ENCODE measurements at places on chromosomes 7 and 10. TPM values are rescaled to one million over a fixed set of nuclear protein-coding genes. Genes with fewer than 3 reads are reported as not detected.

GRCh38 chr10:131746241-131746711 is 154.5 kb upstream of the PPP2R2D start:
- no peak for DNase-seq
- no peaks in the 10 kb centered on the region for H3K4me1 ChIP-seq
- H3K27ac ChIP-seq = no peak overlapping the region
- no peaks in the 10 kb centered on the region for H3K27me3 ChIP-seq
- no peaks in the 10 kb centered on the region for H3K36me3 ChIP-seq

- no peak for DNase-seq
- H3K4me1 ChIP-seq = peaks cover 52% of the 10 kb centered on the region
- no peak overlapping the region for H3K4me3 ChIP-seq
- peak overlapping the region; percentile 15 for H3K27ac ChIP-seq
- no peaks in the 10 kb centered on the region for H3K27me3 ChIP-seq
- peaks cover 78% of the 10 kb centered on the region for H3K36me3 ChIP-seq
Measured at GRCh38 chr10:28566458-28567015, 33.6 kb downstream of the WAC start.

DNA sequence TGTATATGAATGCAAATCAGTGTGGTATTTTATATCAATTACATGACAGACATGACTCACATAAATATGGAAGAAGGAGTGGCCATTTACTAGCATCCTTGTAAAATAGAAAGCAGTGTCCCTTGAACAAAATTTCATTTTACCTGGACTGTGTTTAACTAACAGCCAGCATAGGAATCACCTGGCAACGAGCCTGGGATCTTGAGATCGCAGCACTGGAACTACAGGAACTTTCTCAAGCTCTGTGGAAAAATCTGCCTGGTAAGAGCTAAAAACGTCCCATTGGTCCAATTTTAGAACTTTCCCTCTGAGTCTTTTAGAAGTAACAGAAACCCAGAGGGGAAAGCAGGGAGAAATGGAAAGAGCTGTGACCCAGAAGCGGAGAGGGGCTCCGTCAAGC is 68.9 kb upstream of the AMPH start:
- no peak for DNase-seq
- H3K4me3 ChIP-seq = no peak overlapping the region
- no peak overlapping the region for H3K27ac ChIP-seq
- no peaks in the 10 kb centered on the region for H3K4me1 ChIP-seq
- H3K36me3 ChIP-seq = no peaks in the 10 kb centered on the region
- no peaks in the 10 kb centered on the region for H3K27me3 ChIP-seq

DNA sequence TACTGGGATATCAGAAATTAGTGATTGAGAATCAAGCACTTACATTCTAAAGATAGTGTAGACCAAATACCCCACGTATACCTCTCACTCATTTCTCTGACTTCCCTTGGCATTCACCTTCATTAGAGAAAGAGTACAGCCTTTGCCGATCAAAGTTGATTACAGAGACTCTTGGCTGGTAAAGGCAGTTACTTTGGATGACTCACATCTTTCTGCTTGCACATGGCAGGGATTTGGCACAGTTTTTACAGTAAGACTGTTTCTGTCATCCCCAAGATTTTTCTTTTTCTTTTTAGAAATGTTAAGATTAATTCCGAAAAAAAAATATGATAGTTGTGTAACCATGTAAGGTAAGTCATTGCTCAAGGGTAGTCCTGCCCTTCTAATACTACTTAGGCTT is 143.0 kb downstream of the TSPAN12 start:
- H3K4me3 ChIP-seq = no peak overlapping the region
- DNase-seq = no peak
- H3K27me3 ChIP-seq = no peaks in the 10 kb centered on the region
- no peaks in the 10 kb centered on the region for H3K36me3 ChIP-seq
- no peak overlapping the region for H3K27ac ChIP-seq
- no peaks in the 10 kb centered on the region for H3K4me1 ChIP-seq

GRCh38 chr7:67754651-67755050 is 758.0 kb downstream of the TYW1 start:
- no peak overlapping the region for H3K27ac ChIP-seq
- H3K4me3 ChIP-seq = no peak overlapping the region
- DNase-seq = no peak
- H3K4me1 ChIP-seq = no peaks in the 10 kb centered on the region

DNA sequence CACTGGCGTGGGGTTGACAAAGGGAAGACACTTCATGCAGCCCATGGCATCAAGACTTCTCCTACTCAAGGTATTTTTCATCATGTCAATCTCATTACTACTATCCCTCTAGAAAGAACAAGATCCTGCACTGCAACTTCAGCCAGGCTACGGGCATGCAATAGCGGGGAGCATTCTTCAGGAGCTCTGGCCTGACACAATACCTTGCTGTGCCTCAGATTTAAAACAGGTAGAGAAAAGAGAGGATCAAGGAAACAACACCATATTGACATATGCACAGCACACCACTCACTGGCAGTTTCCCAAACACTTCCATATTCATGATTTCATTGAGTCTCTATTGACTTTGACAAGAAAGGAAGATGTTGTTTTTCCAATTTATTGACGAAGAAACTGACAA is 51.5 kb downstream of the DOCK4 start:
- no peaks in the 10 kb centered on the region for H3K4me1 ChIP-seq
- no peak for DNase-seq
- no peak overlapping the region for H3K4me3 ChIP-seq
- peaks cover 16% of the 10 kb centered on the region for H3K27me3 ChIP-seq
- no peak overlapping the region for H3K27ac ChIP-seq

DNA sequence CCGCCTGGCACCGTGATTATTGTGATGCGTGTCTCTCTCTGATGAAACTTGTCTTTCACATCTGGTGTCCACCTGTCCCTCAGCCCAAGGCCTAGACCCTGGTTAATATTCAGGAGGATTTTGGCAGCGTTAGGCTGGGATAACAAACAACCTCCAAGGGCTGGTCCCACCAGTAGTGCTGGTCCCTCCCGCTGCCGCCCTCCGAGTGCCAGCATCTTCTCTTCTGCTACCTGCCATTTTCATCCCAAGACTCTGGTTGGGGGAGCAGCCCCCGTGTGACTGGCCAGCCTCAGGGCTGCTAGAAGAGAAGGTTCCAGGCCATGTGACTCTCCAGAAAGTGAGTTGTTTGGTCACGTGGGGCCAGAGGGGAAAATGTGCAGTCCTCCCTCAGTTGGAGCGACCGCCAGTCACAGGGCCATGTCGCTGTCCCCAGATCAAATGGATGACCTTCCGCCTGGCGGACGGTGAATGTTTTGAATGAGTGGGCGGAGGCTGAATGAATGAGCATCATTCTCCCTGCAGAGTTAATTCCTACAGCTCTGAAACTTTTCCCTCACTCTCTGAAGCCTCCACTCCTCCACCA is 479.9 kb upstream of the FOXK1 start:
- H3K4me1 ChIP-seq = no peaks in the 10 kb centered on the region
- no peaks in the 10 kb centered on the region for H3K36me3 ChIP-seq
- H3K27me3 ChIP-seq = no peaks in the 10 kb centered on the region
- H3K4me3 ChIP-seq = no peak overlapping the region
- DNase-seq = no peak
- no peak overlapping the region for H3K27ac ChIP-seq

GRCh38 chr7:99184532-99185218 is 23.2 kb downstream of the KPNA7 start:
- H3K27ac ChIP-seq = no peak overlapping the region
- peaks cover 3% of the 10 kb centered on the region for H3K27me3 ChIP-seq
- no peak overlapping the region for H3K4me3 ChIP-seq
- H3K4me1 ChIP-seq = no peaks in the 10 kb centered on the region

- H3K27ac ChIP-seq = no peak overlapping the region
- no peaks in the 10 kb centered on the region for H3K36me3 ChIP-seq
- no peaks in the 10 kb centered on the region for H3K27me3 ChIP-seq
Measured at GRCh38 chr7:113404245-113404644, 285.9 kb upstream of the SMIM30 start.

GRCh38 chr10:49609006-49609282 is 1.2 kb upstream of the SLC18A3 start:
- no peak for DNase-seq
- no peaks in the 10 kb centered on the region for H3K36me3 ChIP-seq
- H3K27me3 ChIP-seq = peaks cover 60% of the 10 kb centered on the region
- H3K27ac ChIP-seq = no peak overlapping the region
- H3K4me3 ChIP-seq = no peak overlapping the region
- peaks cover 9% of the 10 kb centered on the region for H3K4me1 ChIP-seq

- no peak overlapping the region for H3K27ac ChIP-seq
- no peak for DNase-seq
- H3K4me1 ChIP-seq = peaks cover 7% of the 10 kb centered on the region
- H3K4me3 ChIP-seq = no peak overlapping the region
- peaks cover 11% of the 10 kb centered on the region for H3K36me3 ChIP-seq
Measured at GRCh38 chr7:130461272-130461671, 20.5 kb upstream of the CEP41 start.

- H3K4me3 ChIP-seq = peak overlapping the region; percentile 83
- DNase-seq = no peak
- H3K4me1 ChIP-seq = peaks cover 46% of the 10 kb centered on the region
- no peak overlapping the region for H3K27ac ChIP-seq
- H3K36me3 ChIP-seq = peaks cover 63% of the 10 kb centered on the region
Measured at GRCh38 chr10:22323538-22324305, 2.8 kb downstream of the BMI1 start.

DNA sequence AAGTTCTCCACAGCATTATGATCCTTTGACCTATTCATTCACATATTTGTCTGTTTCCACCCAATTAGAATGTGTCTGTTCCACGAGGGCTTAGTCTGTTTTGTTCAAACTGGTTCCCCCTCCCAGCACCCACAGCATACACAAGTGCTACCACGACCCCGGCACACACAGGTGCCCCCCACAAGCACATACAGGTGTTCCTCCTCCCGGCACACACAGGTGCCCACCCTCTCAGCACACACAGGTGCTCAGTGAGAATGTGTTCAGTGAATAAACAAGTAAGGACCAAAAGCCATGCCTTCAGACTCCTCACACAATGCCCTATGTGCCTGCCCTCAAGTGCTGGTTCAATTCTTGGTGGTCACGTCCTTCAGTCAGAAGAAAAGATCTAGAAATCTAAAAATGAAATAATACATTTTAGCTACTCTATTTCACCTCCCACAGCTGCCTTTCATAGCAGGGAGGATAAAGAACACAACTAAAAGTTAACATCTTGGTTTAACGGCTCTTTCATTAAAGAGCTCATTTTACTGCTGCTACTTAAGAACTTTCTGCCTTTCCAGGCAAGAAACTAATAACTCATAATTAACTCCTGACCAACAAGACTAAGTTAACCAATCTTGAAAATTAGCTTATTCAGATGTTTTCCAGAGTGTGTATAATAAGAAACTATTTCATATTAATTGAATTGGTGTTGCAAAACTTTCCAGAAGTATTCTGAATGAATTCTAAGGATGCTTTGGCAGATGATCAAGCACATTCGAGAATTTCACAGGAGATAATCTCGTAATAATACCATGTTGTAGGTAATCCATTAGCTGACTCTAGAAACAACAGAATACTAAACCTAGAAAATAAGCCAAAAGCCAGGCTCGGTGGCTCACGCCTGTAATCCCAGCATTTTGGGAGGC is 2.3 kb downstream of the DNMBP start:
- peaks cover 39% of the 10 kb centered on the region for H3K27me3 ChIP-seq
- peak overlapping the region; percentile 65 for H3K4me3 ChIP-seq

DNA sequence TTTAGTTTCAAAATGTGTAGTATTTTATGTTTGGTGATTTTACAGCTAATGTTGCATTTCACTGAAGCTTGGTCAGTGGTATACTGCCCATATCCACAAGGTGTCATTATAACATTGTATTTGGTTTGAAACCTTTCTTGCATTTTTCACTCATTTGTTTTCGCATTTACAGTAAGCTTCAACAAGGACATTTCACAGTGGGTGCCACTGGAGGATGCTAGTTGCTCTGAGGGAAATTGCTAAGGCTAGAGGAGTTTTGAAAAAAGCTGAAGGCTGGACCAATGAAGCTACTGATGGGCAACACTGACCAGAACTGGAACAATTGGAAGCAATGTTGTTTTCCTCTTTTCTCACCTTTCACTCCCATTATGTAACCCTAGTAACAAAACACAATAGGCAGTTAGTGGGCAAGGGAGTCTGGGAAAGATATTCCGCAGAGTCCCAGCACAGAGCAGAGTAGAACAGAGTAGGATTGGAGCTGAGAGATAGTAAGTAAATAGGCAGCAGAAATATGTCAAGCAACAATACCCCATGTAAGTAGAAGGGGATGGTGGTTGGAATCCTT is 23.6 kb upstream of the SRI start:
- no peaks in the 10 kb centered on the region for H3K36me3 ChIP-seq
- no peak overlapping the region for H3K27ac ChIP-seq
- no peak overlapping the region for H3K4me3 ChIP-seq
- H3K27me3 ChIP-seq = peaks cover 20% of the 10 kb centered on the region

- no peaks in the 10 kb centered on the region for H3K36me3 ChIP-seq
- H3K27me3 ChIP-seq = no peaks in the 10 kb centered on the region
- H3K4me1 ChIP-seq = no peaks in the 10 kb centered on the region
- no peak overlapping the region for H3K4me3 ChIP-seq
- H3K27ac ChIP-seq = no peak overlapping the region
- no peak for DNase-seq
Measured at GRCh38 chr7:18471476-18472160, 23.9 kb upstream of the HDAC9 start.

DNA sequence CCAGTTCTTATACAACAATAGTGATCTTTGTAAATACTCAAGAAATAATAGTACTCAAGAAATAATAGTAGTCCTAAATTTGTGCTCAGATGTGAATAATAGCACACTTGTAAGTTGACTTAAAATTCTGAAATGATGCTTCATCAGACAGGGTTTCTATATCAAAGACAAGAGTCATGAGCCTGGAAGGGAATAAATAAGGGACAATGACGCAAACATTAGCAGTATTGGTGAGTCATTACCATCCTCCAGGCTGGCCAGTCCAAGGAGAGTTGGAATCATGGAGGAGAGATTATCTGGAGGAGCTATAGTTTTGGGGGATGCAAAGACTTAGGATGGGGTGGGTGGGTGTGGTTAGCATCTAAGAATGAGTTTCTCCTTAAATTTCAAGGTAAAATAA is 6.1 kb upstream of the SH3PXD2A start:
- peaks cover 5% of the 10 kb centered on the region for H3K36me3 ChIP-seq
- H3K27me3 ChIP-seq = peaks cover 31% of the 10 kb centered on the region
- peaks cover 3% of the 10 kb centered on the region for H3K4me1 ChIP-seq
- DNase-seq = no peak
- H3K27ac ChIP-seq = no peak overlapping the region

DNA sequence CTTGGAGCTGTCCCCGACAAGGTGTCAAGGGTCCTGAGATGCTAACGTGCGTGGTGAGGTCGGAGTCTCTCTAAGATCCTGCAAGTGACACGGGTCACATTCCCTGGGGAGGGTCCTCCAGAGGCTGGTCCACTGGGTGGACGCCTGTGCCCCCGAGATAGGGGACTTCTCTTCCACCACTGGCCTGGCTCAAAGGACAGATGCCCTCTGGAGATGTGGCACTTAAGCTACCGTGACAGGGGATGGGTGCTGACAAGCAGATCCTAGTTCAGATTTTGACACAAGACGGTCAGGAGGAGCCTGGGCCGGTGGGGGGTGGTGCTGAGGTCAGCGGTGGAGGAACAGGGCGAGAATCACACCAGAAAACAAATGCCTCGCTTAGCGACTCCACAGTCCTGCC is 178.0 kb downstream of the ADARB2 start:
- H3K36me3 ChIP-seq = no peaks in the 10 kb centered on the region
- no peak overlapping the region for H3K4me3 ChIP-seq
- H3K27me3 ChIP-seq = no peaks in the 10 kb centered on the region
- H3K4me1 ChIP-seq = no peaks in the 10 kb centered on the region
- no peak overlapping the region for H3K27ac ChIP-seq

GRCh38 chr7:1432411-1433082 is 26.7 kb downstream of the MICALL2 start:
- H3K27ac ChIP-seq = no peak overlapping the region
- peaks cover 2% of the 10 kb centered on the region for H3K4me1 ChIP-seq
- H3K27me3 ChIP-seq = peaks cover 2% of the 10 kb centered on the region
- no peak overlapping the region for H3K4me3 ChIP-seq
- no peaks in the 10 kb centered on the region for H3K36me3 ChIP-seq

The ZNF722 gene
- not detected for total RNA-seq

The TWIST1 gene
- total RNA-seq = 1.2 TPM
